ENCODE measurements at places on chromosomes 5 and 9. TPM values are rescaled to one million over a fixed set of nuclear protein-coding genes. Genes with fewer than 3 reads are reported as not detected.

- no peak for DNase-seq
These were observed 42.9 kb downstream of the CDK5RAP2 start for GRCh38 chr9:120536949-120537640.

GRCh38 chr5:157279605-157280239, 13.8 kb downstream of the CYFIP2 start:
- no peak for DNase-seq

GRCh38 chr5:68961762-68962161, 132.1 kb upstream of the SLC30A5 start:
- DNase-seq, result no peak

DNA sequence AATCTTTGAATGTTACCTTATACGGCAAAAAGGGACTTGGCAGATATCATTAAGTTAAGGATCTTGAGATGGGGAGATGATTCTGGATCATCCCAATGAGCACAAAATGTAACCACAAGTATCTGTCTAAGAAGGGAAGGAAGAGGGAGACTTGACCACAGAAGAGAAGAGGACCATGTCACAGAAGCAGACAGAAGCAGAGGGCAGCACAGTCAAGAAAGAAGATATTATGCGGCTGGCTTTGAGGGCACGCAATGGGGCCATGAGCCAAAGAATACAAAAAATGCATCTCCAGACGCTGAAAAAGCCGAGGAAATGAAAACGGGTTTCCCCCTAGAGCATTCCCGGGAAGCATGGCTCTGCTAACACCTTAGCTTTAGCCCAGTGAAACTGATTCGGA, 225.3 kb downstream of the NR2F1-AS1 start:
- DNase-seq, result no peak

DNA sequence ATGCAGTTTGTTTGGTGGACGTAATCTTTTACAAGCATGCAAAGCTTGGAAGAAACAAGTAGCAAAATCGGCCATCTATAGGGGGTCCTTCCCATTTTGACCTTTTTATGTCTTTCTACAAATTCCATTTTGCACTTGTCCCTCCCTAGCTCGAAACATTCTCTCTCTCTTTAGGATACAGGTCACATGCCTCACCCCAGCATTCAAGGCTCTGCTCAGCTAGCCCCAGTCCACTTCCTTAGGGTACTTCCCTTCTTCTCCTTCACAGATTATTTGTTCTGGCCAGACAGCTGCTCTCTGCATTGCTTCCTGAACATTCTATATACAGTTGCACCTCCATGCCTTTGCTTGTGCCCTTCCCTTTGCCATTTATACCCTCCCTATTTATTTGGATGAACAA, 31.7 kb upstream of the TRIM14 start:
- no peak for DNase-seq

- DNase-seq, result no peak
These were observed 152.5 kb downstream of the ZNF608 start for GRCh38 chr5:124593952-124594351.

DNA sequence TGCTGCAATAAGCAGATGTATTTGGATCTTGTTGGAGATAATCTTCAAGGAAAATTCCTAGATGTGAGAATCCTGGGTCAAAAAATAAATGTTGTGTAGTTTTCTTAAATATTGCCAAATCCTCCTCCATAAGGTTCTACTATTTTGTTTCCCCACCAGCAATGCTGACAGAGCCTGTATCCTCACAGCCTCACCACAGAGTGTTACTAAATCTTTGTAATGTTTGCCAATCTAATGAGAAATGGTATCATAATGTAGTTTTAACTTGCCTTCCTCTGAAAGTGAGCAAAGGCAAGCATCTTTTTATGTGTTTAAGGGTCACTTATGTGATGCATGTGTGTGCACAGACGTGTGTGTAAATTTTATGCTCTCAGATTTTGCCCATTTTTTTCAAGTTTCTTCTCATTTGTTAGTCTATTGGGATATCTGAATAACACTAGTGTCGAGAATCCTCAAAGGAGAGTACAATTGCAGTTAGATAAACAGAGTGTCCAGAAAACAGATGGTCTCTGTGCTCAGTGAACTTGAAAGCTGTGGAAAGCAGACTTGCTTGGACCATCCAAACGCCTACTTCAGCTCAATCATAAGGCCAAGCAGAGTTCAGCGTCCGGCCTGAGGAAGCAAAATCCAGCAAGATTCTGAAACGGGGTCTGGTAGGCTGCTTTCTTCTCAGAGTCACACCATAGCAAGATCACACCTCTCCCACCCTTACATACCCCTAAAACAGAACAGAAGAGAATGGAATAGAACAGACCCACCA, 35.7 kb upstream of the UGT3A1 start:
- no peak for DNase-seq

- no peak for DNase-seq
These were observed 150.5 kb downstream of the CDH6 start for GRCh38 chr5:31343946-31344345.

Gene MEGF9
- total RNA-seq, result 16.5 TPM

Gene NXNL2
- total RNA-seq, result 5.2 TPM

Gene NRG2
- 0.52 TPM for total RNA-seq

Gene PCDHA13
- total RNA-seq, result 2.2 TPM

All from renal cortical epithelial cell (primary cell).